ENCODE measurements at places on chromosomes 2 and 18.

- no peak for DNase-seq
Observed at GRCh38 chr18:11177382-11177781, 28.0 kb upstream of the PIEZO2 start.

- DNase-seq: no peak
Observed at GRCh38 chr2:232459419-232460035, 3.6 kb downstream of the ALPI start.

DNA sequence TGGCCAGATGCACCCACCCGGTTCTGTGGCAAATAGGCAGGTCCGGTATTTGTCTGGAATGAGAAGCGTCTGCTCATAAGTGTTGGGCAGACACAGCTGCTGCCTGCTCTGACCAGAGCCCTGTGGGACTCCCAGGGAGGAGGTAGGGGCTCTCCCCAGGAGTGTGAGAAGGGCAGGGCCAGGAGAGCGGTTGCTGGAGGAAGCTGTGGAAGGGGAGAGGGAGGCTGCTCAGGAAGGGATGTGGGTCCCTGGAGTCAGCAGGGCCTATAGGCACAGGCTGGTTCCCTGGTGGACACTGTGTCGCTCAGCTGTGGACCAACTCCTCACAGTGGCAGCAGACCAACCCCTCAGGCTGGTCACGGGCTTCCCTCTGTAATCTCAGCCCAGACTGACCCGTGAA is 109.2 kb downstream of the DYSF start:
- no peak for DNase-seq

DNA sequence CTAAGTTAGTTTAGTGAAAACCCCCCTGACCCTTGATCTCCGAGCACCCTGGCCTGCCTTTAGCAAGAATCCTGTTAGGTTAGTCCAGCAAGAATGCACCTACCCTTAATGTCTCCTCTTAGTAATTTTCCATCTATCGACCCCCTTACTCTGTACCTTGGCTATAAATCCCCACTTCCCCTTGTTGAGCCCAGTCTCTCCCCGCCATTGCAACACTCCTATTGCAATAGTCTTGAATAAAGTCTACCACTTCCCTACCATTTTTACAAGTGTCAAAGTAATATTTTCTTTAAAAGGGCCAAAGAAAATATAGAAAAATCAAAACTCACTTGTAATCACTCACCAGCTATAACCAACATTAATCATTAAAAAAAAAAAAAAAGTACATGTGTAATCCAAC is 4.2 kb upstream of the ZBTB7C start:
- no peak for DNase-seq

- DNase-seq: no peak
Observed at GRCh38 chr2:14700753-14701152, 68.2 kb downstream of the LRATD1 start.

Data from brain pericyte (primary cell).